ENCODE measurements at places on chromosomes 5 and 9.
A peak's percentile ranks its signal among the peaks of the same experiment; 100 is the strongest.

DNA sequence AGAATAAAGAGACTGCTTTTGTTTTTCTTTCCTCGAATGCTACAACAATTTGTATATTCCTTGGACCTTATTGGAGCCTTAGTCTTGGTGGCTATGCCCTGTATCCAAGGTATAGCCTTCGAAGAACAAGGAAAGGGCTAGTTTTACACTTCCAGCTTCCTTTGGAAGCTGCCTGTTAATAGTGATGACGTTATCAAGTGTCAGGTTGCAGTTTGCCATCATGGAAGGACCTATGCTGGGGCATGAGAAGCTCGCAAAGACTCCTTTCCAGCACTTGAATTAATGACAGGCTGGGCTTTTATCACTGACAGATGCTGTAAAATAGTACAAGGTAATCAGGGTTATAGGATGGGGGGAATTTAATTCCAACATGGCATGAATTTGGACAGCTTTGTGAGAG, 157.9 kb downstream of the KDM4C start:
- DNase-seq: no peak

DNA sequence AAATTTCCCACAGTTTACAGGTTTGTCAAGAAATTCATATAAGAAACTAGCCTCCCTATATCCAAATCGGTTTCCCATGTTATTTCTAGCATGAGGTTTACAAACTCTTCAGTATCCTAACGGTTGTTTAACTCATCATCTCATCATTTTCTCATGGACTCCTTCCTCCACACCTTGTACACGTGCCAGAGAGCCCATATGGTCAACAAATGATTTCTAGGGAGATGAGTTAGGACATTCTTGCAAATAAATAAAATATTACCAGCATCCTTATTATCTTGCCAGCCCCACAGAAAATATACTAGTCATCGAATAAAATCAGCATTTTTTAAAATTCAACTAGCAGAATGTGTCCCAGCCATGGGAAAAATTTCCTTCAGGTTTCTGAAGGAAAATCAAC, 285.2 kb downstream of the EBF1 start:
- no peak for DNase-seq

- DNase-seq: no peak
Observed at GRCh38 chr9:128065907-128066712, 1.0 kb downstream of the NAIF1 start.

DNA sequence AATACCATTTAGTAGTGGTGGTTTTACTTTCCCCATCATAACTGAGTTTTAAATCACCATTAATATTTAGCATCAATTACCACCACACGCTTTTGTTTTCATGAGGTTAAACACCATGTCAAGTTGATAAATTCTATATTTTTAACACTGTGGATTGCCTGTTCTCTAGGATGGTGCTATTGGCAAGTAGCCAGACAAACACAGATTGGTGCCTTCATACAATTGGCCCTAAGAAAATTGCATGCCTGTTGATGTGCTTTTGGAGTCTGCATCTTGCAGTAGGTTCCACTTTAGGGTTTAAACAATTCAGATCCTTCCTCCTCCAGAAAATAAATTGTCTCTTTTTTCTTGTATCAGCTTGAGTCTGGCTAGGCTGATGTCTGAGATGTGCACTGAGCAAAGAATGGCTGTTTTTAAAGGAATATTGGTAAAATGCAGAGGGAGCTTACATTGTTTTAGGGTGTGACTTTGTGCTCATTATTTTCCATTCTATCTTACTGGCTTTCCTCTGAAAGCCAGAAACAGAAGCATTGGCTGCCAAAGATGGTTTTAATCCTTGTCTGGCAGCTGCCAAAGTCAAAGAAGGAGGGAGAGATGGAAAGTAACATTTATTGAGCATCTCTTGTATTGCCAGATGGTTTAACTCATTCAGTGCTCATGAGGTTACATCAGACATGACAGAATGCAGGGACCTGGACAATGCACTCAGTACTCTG, 19.6 kb upstream of the MAN2A1 start:
- DNase-seq: no peak

GRCh38 chr5:109945097-109945678, 255.5 kb downstream of the MAN2A1 start:
- DNase-seq: no peak

GRCh38 chr5:41264019-41264418, 50.7 kb upstream of the C6 start:
- no peak for DNase-seq

GRCh38 chr5:103889500-103890209, 327.1 kb upstream of the NUDT12 start:
- no peak for DNase-seq

GRCh38 chr9:79799691-79800335, 228.0 kb downstream of the TLE4 start:
- no peak for DNase-seq

DNA sequence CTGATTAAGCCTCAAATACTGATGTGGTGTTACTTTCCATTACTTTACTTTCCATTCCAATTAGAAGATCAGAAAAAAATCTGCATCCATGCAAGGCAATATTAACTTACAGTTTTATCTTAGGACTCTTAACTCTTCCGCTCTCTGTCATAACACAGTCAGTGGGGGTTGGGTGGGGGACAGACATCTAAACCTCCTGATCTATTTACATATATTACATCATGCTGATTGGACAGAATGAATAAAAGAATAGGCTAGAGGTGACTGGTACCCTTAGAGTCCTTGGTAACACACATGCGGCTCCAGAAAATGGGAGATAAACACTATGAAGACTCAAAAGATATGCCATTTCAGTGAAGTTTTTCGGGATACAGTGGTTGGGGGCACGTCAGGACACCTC, 27.6 kb downstream of the RAPGEF6 start:
- no peak for DNase-seq

DNA sequence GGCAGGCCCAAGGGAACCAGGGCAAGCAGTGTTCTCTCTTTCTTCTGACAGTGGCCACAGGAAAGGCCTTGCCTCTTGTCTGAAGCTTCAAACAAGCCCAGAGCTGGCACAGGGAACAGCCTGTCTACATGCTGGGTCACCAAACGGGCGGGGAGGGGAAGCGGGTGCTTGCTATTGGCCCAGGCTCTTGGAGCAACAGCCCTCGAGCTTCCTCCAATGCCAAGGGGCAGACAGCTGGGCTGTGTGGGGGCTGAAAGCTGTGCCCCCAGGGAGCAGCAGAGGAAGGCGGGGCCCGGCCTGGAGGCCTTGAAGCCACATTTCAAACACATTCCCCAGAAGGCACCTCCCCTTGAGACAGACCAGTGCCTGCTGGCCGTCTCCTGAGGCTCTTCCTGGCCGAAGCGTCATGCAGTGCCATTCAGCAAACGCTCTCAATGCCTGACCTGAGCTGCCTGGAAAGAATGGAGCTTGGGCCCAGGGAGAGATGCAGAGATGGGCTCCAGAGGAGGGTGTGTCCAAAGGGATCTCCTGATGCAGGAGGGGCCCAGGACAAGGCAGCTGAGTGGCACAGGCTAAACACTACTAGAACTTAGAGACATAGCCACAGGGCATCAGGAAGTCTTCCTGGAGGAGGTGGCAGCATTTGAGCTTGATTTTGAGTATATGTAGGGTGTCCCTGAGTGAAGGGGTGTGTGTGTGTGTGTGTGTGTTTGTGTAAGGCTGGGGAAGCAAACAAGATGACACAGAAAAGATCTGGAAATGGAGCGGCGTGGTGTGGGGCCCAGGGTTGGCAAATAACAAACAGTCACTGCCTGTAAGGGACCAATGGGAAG, 2.5 kb downstream of the FIBCD1 start:
- DNase-seq: no peak

DNA sequence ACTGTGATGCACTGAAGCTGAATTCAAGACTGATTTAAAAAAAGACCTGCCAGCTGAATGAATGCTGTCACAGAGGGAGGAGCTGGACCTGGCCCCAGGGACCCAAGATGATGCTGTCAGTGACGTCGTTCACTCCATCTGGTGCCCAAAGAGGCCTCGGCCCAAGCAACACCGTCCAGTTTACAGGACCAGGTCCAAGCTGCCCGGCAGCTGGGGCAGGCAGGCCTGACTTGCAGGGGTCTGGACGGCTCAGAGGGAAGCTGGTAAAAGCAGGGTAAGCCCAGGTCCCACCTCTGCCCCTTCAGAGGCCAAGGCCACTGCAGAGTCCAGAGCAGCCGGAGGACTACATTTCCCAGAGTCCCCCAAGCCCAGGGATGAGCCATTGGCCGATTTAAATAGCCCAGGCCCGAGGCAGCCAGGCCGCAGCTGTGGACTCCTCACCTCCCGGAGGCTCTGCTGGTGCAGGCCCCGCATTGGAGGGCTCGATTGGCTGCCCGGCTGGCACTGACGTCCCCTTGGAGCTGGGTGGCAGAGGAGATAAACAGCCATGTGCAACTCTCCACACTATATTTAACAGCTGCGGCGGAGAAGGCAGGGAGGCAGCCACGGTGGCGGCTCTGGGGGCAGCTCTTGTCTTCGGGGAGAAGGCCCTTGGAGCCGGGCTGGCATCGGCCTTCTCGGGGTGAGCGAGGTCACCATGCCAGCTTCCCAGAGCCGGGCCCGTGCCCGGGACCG, at the start of gene PLPP7:
Gene PLPP7, plus strand, starts transcription at position 423 of the 735 bp plus-strand sequence. Its CDS starts 275 bp downstream, at position 698.
- no peak for DNase-seq

GRCh38 chr5:128111818-128112448, 28.4 kb downstream of the SLC12A2 start:
- DNase-seq: no peak

GRCh38 chr9:99011161-99011709, 67.5 kb downstream of the COL15A1 start:
- no peak for DNase-seq

- DNase-seq: no peak
Observed at GRCh38 chr9:97755618-97756267, 58.6 kb upstream of the XPA start.

DNA sequence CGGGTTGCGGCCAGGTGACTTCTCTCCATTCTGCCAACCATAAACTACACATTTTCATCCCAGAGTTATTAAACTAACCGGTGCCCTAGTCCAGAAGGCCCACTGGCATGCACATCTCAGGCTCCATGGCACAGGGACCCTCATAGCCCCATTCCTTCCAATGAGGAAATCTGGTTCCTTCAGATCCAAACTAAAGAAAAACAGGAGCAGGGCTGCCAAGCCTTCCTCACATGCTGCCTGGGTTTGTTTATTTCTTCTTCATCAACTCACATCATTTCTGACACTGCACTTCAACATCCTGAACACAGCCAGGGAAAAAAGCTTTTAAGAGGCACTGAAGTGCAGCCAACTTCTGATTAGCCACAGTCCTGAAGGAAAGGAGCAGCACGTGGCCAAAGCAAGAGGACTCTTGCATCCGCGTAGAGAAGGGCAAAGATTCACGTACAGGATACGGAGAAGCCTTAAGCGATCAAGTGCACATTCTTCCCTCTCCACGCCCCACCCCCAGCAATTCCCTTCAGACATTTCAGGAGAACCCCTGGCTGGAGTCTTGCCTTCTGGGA, 22.5 kb downstream of the LHFPL2 start:
- DNase-seq: no peak

GRCh38 chr9:97900738-97901565, 21.3 kb downstream of the TRMO start:
- DNase-seq: peak; percentile 63

- DNase-seq: no peak
Observed at GRCh38 chr9:30774326-30774725, 1610.1 kb upstream of the ACO1 start.

- DNase-seq: no peak
Observed at GRCh38 chr9:108549184-108549583, 306.6 kb downstream of the ACTL7B start.

DNA sequence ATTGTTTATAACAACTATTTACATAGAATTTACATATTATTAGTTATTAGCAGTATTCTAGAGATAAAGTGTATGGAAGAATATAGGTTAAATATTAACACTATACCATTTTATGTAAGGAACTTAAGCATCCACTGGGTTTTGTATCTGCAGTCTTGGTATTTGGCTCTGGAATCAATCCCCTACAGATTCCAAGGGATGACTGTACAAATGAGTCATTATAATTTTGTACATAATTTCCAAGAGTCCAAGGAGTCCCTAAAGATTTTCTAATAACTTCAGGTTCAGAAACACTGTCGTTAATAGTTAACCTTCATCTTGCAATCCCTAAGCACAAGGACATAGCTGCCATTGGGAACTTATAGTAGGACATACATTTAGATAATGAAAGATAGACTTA, 254.8 kb upstream of the PDE4D start:
- no peak for DNase-seq

DNA sequence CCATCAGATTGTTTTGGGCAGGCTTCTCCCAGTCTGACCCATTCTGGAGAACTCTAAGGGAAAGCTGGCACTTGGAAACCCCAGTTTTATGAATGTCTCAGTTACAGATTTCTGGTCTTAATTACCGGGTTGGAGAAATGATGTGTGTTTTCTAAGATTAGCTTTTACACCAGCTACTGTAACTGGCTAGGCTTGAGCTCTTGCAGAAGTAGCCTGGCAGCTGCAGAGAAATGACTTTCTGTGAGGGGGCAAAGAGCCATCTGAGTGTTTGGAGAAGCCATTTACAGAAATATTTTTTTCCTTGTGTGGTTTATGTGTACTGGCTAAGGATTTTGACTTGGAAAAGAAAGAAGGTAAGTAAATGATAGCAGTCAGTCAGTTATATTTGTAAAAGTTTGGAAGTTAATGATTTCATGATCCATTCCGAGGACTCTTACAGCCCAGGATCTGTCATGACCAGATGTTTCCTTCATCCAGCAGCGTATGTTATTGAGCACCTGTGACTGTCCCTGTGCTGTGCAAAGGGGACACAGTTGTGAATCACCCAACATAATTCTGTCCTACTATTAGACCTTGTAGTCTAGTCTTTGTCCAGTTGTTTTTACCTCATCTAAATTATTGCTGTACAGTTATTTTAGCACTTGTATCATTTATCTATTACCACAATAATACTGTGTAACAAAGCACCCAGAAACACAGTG, 53.7 kb upstream of the GDNF start:
- no peak for DNase-seq

DNA sequence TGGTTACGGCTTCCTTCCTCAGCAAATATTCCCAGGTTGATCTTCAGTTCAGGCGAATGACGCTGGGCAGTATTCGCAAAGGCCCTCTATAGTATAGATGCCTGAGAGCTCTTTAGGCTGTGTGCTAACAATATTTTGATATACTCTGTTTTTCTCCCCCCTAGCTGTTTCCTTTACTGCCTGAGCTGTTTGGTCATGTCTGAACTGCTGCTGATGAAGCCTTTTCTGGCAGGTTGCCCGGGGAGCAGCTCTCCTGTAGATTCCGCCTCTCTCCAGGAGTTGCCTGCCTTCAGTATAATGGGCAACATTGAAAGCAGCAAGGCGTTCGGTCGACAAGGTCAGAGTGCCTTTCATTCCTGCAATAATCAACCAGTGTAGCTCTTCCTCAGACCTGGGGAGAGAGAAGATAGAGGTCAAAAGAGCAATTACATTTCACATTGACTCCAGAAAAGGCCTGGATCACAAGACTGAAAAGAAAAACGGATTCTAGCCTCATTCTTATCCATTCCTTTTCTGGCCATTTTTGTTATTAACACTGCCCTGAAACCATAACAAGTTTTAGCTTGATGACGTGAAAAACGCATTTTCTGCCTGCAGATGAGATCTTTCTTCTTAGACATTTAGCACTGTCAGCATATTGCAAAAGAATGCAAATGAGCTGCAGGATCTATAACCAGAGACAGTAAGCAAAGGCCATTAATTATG, 60.1 kb upstream of the ZNF608 start:
- DNase-seq: no peak

All from CD4-positive, alpha-beta T cell treated with Interleukin-21 for 1 hour (primary cell).